Stomach (tissue), 19 donors: ENCODE measurements at places on chromosomes 13 and 19. TPM values are rescaled to one million over a fixed set of nuclear protein-coding genes. Genes with fewer than 3 reads are reported as not detected.

Gene LCP1
- 10.6 TPM for polyA plus RNA-seq

Gene PPAN
- 52.3 TPM for polyA plus RNA-seq

Gene PTGIR
- 1.7 TPM for polyA plus RNA-seq

Gene AKAP11
- polyA plus RNA-seq: 4.8 TPM

Gene CEACAM16
- polyA plus RNA-seq: not detected

- no peak for DNase-seq
Observed at GRCh38 chr19:40717325-40717879, 490 bp downstream of the ITPKC start.

DNA sequence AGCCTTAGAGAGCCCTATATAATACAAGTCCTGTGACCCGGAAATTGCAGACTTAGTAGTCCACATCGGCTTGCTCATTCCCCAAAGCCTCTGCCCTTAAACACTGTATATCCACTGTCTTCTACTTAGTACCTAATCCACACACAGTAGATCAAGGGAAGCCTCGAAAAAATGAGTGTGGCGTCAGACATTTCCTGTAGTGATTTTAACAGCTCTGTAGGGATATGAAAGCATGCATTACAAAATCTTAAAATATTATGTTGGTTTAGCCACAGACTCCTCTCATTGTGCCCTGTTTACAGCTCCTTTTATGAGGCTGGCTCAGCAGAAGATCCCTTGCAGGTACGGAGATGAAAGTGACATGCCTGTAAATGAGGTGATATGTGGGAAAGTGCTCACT, 416.3 kb downstream of the LIG4 start:
- DNase-seq: no peak

DNA sequence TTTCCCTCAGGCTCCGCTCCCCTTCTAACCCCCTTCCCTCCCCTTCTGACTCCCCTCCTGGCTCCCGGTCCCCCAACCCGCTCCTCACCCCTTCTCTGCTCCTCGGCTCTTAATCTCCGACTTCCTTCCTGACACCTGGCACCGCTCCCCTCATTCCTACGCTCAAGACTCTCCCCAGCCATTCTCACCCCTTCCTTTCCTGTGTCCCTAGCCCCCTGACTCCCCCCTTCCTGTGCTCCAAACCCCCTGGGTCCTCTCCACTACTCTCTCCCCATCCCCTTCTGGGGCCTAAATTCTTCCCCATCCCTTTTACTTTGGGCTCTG, 658 bp downstream of the CLPP start:
- DNase-seq: peak; percentile 29

- DNase-seq: peak; percentile 95
Observed at GRCh38 chr19:5403968-5404640, 51.1 kb upstream of the ZNRF4 start.

DNA sequence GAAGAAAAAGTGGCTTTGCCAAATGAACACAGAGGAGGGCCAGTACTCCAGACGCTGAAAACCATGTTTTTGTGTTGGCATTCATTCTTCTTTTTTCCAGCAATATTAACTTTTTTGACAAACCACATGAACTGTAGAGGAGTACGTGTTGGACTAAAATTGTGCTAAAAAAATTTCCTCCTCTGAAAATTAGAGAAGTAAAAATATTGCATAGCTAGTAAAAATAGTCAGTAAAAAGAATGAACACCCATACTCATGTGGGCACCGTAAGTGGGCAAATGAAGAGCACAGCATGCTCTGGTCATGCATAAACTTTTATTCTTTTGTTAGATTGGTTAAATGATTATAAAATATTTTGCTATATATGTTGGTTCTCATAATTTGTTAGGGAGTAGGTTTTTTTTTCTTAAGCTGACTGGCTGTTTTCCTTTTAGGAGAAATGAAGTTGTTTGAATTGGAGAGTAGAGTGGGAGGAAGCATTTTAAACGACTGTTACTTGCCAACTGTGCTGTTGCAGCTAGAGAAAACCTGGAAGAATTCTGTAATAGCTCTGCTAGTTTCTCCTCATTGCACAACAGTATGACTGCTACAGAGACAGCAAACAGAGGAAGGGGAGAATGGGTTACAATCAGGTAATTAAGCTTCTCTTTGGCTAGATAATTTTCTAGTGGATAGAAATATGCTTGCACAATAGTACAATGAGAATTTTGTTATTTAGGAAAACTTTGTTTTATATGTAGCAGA, 222.4 kb downstream of the KCTD12 start:
- DNase-seq: no peak

- no peak for DNase-seq
Observed at GRCh38 chr19:29255912-29256311, 43.0 kb upstream of the UQCRFS1 start.

DNA sequence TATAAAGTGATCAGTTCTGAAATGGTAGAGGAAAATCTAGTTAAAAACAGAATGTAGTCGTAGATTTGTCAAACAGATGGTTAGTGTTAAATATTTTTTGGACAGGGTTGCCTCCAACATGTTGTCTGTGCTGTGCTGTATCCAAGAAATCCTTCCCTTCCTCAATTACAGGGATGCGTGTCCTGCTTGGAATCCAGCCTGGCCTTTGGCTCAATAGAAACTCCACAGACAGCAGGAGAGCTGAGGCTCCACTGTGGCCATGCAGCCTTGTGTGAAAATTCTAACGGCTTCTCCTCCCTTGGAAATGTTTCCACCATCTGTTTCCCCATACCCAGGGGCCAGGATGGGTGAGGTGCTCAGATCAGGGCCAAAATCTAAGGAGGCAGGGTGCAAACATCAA, 67.7 kb upstream of the USP29 start:
- DNase-seq: no peak

GRCh38 chr13:59422646-59423045, 741.1 kb downstream of the DIAPH3 start:
- no peak for DNase-seq

- peak; percentile 24 for DNase-seq
Observed at GRCh38 chr13:82220641-82221040, 1661.6 kb downstream of the SLITRK1 start.

- peak; percentile 73 for DNase-seq
Observed at GRCh38 chr19:56110515-56111448, 10.3 kb downstream of the ZNF787 start.

GRCh38 chr19:30361721-30362120, 10.5 kb upstream of the ZNF536 start:
- DNase-seq: no peak

DNA sequence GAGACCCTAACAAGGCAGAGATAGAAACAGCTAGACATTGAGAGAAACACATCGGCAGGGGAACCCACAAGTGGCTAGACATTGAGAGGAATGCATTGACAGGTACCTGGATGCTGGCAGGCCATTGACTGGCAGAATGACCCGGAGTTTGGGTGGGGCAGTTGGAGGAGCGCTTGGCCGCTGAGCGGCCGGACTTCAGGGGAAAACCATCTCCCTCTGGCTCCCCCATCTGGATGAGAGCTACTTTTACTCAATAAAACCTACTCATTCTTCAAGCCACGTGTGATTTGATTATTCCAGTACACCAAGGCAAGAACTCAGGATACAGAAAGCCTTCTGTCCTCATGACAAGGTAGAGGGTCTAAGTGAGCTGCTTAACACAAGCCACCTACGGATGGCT, 473.4 kb downstream of the SLITRK5 start:
- no peak for DNase-seq

DNA sequence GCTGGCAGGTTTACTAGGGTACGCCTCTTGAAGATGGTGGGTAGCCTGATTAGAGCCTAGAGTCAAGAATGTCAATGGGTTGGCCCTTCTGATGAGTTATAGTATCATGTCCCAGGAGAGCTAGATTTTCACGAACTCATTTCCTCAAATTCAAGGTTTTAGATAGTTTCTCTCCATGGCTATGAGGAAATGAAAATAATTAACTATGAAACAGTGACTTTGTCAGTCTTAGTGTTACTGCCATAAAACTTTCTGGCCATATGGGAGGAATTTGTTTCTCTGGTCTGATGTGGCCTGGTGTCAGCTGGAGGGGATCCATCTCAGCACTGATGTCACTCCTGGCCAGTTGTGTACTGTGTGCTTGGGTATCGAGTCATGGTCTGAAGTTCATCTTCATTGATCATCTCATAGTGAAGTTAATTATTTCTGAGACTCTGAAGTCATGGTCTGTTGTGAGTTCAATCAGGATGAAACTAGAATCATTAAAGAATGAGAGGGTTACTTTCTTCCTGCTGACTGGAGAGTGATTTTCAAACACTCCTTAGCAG, 49.4 kb upstream of the TNFSF11 start:
- DNase-seq: peak; percentile 23

GRCh38 chr19:575527-576506, 3.4 kb downstream of the BSG start:
- peak; percentile 81 for DNase-seq

DNA sequence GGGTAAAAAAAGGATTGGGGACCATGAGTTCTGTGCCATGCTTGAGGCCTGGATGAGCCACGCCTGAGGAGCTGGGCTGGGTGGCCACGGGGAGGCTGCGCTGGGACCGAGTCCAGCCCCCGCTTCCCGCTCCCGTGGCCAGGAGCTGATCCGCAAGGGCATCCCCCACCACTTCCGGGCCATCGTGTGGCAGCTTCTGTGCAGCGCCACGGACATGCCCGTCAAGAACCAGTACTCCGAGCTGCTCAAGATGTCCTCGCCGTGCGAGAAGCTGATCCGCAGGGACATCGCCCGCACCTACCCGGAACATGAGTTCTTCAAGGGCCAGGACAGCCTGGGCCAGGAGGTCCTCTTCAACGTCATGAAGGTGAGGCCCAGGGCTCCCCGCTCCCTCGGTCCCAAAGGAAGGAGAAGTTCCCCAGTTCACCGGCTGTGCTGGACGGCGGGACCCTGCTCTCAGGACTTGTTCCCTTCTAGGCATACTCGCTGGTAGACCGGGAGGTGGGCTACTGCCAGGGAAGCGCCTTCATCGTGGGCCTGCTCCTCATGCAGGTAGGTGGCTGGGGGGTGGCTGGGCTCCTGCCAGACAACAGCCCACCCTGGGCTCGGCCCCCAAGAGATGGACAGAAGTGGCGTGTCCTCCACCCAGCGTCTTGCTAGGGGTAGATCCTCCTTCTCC, 18.9 kb downstream of the EVI5L start:
- no peak for DNase-seq

GRCh38 chr19:6518145-6518911, 12.5 kb upstream of the TNFSF9 start:
- no peak for DNase-seq

DNA sequence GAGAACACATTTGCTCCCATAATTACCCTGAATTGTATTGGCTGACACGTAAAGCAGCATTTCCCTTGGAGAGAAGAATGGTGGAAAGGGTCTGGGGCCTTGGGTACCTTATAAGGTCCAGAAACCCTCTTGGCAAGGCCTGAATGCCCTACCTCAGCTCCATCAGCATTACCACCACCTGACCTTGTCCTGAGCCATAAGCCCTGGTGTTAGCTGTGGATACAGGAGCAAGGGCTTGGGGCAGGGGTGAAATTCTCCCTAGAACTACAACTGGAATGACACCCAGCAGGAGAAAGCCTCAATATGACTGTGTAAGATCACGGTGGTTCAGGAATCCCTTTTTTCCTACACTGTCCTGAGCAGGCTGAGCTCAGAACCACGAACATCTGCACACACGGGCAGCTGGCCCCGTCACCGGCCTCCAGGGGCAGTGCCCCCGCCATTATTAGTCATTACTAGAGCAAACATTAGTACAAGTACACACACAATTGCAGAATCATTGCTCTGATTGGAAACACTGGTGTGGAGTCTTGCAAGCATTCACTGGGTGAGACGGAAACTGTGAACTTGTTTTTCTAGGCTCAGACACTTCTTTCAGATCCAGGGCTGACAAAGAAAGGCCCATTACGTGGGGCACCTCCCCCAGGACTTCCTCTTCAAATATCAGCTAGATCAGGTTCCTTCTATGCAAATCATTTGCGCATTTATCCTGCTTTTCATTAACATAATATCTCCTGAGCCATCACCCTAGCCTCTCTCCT, 26.8 kb upstream of the MTIF3 start:
- peak; percentile 76 for DNase-seq

DNA sequence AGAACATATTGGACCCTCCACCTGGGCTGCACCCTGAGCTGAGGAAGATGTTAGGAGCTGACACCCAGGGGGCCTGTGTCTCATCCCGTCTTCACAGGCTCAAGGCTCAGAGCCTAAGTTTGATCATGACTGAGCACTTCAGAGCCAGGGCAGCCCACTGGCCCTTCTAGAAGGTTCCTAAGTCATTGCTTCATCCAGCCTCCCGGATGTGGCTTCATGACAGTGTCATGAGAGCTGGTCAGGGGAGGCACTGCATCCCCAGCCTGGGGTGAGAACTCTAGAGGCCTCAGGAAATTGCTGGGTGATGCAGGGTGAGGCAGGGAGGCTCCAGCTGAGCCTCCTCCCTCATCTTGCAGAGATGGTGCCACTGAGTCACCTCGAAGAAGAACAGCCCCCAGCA, 24.9 kb upstream of the PIK3R2 start:
- no peak for DNase-seq

GRCh38 chr19:36418287-36419001, at the start of gene ZFP82:
TSS of gene ZFP82 (minus strand) at chr19:36418644. CDS start at chr19:36409789, 8,855 bp downstream.
- peak; percentile 96 for DNase-seq

DNA sequence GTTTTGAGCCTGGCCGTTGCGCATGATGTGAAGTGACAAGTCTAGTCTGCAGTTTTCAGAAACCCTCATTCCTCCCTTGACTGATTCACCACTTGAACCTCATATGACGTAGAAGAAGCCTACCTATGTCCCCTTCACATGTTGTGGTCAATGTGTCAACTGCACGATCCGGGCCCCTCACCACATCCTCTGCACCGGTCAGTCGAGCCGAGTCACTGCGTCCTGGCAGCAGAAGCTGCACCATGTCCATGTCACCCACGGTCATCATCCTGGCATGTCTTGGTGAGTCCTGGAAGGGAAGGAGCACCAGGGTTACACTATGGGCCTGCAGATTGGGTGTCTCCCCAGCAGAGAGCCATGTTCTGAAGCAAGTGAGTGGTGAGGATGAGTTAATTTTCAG, at the start of gene KIR2DL4:
TSS of gene KIR2DL4 (plus strand) at position 201 of the 400 bp plus-strand sequence. CDS start at position 243, 42 bp downstream.
- no peak for DNase-seq

DNA sequence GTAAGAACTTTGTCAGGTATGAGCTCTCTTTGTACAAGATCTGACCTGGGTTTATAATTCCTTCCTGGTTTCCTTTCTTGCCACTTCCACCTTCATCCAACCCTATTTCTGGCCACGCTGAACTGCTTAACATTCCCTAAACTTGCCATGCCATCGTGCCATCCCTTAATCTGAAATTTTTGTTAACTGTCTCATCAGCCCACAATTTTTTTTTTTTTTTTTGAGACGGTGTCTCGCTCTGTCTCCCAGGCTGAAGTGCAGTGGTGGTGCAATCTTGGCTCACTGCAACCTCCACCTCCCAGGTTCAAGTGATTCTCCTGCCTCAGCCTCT, 144.6 kb downstream of the GGACT start:
- DNase-seq: no peak
